ENCODE measurements at places on chromosomes 3 and 15.

DNA sequence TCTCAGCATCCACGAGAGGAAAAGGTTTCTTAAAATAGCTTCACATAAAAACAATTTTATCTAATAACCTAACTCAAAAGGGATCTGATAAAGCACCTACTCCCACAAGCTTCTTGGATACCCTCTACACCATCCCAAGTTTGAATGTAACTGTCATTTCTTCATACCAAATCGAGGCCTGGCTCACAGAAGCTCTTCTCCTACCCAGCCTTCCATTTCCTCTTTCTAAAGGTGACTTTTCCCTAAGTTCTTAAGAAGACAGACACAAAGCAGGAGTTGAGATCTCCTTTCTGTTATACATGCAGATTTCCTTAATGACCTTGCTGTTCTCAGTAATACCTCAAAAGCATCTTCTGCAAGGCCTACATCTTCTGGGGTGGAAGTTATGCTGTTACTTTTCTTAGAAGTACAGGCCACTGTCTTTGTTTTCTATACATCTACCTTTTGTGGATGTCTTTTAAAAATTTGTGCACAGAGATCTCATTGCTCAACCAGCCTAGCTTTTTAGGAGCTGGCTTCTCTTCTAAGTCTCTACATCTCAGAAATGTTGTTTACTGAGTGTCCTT lies 3.4 kb upstream of the LRRIQ4 start:
- DNase-seq = no peak

GRCh38 chr3:63228677-63229076 lies 49.4 kb upstream of the SYNPR start:
- DNase-seq = peak; percentile 16

DNA sequence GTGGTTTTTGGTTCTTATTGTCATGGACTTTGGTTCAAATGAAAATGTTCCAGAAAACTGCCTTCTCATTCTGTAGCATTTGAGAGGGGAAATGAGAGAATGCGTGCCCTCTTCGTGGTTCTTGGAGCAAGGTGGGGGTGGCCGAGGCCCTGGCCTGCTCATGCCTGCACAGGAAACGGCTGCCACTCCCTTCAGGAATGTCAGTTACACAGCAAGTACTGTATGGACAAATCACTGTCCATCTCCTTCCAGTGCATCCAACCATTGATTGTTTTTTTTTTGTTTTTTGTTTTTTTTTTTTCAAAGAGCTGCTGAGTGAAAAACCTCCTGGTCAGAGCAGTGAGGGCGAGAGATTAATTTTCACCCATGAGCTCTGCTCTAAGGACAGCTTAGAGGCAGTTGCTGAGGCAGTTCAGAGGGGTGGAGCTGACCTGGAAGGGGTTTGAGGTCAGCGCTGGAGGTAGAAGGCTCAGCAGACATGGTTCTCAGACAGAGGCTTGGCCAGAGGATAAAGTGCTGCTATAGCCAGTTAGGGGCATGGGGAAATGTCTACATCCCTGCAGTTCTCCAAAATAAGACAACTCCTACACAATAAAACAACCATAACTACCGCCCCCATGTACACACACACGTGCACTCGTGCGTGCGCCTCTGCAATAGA lies 20.2 kb upstream of the KIF23 start:
- no peak for DNase-seq

- no peak for DNase-seq
Observed at GRCh38 chr3:53303957-53304356, 43.4 kb downstream of the DCP1A start.

- no peak for DNase-seq
Observed at GRCh38 chr3:100448079-100448478, 44.3 kb upstream of the TMEM45A start.

DNA sequence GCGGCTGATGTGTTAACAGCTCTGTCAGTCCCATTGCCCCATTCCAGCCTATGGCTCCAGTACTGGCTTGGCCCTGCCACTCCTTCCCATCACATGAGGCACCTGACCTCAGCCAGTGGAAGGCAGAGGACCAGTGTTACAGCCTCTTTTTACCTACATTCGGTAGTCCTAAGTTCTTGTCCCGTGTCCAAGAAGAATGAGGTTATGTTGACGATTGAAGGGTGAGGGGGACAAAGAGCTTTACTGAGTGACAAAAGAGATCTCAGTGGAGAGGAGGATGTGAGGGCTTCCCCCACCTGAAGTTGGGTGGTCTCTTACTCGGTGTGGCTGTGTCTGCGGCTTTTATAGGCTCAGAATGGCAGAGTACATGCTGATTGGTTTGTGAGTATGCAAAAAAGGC lies 7.3 kb upstream of the MPI start:
- no peak for DNase-seq

DNA sequence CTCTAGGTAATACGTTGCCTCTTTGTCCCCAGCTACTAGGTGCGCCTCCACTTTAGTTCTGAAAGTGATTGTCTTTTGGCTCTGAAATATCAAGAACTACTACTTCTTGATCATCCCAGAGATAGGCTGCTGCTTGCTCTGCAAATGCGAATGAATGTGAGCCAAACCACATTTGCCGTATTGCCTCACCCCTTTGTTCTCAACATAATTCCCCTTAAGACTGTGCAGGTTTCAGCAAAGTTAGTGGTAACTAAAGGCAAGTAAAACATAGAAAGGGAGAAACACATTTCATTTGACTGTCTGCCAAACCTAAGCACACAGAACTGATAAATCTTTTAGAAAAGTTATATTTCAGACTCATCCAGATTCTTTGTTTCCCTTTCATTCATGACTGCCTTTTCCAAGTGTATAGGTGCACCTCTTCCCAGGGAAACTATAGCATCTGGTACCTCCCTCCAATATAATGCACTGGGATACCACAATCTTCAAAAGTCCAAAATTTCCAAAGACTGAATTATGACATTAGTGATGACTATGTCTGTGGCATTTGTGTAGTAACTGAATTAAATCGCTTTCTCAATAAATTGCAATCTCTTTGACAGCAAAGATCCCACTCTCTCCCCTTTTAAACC lies 720.6 kb upstream of the CBLB start:
- peak; percentile 67 for DNase-seq

DNA sequence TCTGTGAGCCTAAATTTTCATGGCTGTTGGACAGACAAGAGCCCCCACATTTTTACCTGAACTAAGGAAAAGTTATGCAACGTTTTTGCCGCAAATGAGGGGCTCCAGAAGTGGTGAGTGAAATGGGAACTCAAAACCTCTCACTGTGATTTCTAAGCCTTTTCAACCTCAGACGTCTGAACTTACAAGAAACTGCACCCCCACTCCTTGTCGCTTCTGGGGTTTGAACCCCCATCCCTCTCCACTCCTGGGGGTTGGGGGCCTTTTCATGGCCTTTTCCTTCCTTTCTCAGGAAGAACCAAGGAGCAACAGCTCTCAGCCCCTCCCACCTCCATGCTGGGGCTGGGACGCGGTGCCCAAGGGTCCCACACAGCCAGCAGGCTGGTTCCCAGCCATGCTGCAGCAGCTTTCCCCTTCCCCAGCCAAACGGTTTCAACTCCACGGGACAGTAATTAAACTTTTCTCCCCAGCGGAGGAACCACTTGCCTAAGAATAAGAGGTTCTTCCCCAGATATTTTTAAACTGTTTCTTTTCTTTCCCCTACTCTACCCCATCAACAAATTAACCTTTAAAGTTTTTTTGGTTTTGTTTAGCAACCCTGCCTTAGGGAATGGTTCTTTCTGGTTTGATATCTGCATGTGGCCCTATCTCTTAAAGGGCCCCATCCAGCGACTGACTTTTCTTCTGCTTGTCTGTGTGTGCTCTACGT lies 387.6 kb upstream of the CBLB start:
- DNase-seq = no peak

DNA sequence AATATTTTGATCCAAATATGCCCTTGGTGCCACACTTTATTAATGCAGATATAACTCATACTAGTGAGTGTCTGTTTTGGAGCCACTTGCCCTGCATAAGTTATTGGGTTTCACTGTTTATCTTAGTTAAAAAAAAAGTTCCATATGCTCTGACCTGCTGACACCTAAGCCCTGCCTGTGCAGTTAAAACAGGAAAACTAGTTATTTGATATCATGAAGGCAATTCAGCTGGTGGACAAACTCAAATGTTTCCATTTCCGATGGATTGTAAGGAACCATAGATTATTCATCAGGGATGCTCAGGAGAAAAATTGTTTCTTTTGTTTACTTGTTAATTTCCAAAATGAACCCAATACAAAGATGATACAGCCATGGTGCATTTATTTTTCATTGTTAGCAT lies 68.3 kb downstream of the NR2F2 start:
- no peak for DNase-seq

- DNase-seq = no peak
Observed at GRCh38 chr3:68408626-68409025, 523.7 kb downstream of the TAFA4 start.

DNA sequence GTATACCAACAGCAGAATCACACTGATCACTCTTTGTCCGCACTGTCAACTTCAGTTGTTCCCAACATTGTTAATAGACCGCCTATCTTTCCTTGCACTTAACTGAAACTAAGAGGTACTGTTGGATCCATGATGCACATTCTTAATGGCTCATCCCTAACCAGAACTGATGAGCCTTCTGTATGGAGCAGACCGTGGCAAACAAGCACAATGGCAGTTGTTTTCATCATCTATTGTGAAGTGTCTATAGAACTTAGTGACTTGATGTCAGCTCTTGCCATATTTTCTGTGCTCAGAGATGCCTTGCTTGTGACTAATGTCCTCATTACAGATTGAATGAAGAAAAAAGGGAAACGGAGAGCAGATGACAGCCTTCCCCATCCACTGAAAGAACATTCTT lies 347.4 kb downstream of the NLGN1 start:
- no peak for DNase-seq

DNA sequence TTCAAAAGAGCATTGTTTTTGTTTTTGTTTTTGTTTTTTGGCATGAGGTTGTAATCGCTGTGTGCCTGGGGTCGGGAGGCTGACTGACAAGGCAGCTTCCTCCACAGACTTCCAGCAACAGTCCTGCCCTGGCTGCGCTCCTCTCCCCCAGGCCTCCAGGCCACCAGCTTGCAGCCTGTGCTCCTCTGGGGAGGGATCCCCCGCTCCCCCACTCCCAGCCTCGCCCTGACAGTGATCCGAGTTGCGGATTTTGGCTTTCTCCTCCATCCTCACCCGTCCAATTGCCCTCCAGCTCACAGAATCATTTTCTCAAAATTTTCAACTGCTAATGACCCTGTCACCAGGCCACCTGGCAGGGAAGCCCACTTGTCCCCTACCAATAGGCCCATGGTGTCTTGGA lies 36.5 kb upstream of the PCSK6 start:
- no peak for DNase-seq
